ENCODE measurements at places on chromosomes 7 and 10.
A peak's percentile ranks its signal among the peaks of the same experiment; 100 is the strongest.

- DNase-seq = no peak
Observed at GRCh38 chr10:44874166-44874565, 37.0 kb upstream of the TMEM72 start.

GRCh38 chr10:14592026-14592425 is 182.7 kb downstream of the FAM107B start:
- no peak for DNase-seq

DNA sequence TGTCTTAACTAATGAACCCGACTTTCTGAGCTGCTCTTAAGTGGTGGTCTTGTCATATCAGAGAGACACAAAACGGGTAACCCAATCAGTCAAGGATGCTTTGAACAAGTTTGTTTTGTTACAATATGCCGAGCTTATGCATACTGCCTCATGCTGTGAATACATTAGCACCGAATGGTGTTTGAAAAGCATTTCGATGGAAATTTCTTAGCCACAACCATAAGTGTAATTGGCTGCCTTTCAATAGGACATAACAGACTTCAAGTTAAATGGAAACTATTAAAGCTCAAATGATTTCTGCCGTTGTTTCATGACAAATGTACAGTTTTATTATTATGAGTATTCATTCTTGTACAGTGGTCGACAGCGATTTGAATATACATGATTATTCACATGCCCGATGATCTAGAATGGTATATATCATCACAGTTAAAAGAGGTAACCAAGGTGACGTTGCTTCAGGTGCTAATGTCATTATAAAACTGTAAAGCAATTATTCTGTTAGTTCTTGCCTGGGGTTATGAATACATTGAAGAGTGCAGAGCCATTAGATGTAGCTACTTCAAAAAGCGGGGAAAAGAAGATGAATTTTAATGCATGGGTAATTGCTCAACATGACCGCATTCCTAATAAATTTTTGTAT is 118.8 kb downstream of the EBF3 start:
- DNase-seq = no peak

DNA sequence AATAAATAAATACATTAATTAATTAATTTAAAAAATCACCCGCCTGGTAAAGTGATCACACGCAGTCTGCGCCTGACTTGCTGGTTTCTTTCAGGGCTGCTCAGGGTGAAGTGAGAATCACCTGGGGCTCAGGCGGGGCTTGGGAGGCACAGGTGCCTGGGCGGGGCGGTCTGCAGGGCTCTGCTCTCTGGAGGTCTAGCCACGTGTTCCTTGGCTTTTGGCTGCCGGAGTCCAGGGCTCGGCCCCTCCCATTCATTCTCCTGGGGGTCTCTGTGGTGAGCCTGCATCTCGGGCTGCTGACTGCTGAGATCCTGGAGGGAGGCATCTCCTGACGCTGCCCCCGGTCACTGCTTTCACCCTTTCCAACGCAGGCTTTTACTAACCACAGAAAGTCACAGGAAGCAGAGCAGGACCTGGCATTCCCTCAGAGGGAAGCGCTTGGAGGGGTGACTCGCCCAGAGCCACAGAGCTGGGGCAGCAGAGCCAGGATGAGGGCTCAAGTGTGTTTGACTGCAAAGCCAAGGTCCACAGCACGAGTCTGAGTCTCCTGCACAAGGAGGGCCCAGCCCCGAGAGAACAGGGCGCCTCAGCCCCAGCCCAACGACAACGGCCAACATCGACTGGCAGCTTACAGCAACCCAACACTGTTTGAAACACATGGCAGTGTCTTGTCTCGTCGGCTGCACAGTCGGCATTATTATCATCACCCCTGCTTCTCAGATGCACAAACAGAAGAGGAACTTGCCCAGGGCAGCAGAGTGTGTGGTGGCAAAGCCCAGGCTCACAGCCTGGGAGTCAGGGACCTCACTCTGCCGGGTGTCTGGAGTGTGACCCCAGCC is 22.4 kb upstream of the MNX1 start:
- no peak for DNase-seq

- no peak for DNase-seq
Observed at GRCh38 chr7:102132209-102132752, 154.4 kb upstream of the SH2B2 start.

GRCh38 chr7:6530626-6531491 is 20.4 kb downstream of the GRID2IP start:
- DNase-seq = no peak

DNA sequence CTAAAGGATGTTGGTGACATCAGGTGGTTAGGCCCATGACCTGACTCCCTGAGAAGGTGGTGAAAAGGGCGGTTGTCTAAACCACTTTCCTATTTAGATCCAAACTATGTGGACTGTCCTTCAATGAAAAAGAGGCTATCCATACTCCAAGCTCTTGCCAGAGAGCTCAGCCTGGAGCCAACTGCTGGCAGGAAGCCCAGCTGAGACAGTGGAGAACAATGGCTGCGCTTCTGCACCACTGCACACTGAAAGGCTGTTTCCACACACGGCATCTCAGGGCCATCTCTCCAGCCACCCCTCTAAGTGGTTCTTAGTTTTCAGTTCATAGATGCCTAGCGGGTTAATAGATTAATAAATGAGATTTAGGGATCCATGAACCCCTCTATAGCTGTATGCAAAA is 488.8 kb upstream of the ZMIZ1 start:
- DNase-seq = no peak

GRCh38 chr10:96714031-96714590 is 6.2 kb downstream of the PIK3AP1 start:
- DNase-seq = peak; percentile 4

GRCh38 chr10:8049045-8049864 is 5.2 kb upstream of the GATA3 start:
- no peak for DNase-seq

DNA sequence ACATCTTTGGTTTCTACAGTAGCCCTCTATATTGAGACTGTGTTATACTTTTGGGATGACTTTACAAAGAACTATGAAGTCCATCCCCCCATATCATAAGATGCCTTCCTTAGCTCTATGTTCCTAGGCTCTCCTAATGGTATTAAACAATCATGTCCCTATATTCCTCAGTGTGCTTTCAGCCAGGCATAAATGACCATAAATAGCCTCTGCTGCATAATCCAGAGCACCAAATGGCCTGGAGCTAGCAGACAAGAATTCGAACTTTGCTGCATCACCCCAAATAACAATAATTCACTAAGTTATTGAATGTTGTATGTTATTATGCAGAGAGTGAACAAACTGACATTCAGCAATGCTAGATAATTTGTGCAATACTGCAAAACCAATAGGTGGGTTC is 405.2 kb downstream of the DGKB start:
- DNase-seq = no peak

GRCh38 chr7:12747687-12748306 is 60.4 kb downstream of the ARL4A start:
- no peak for DNase-seq

DNA sequence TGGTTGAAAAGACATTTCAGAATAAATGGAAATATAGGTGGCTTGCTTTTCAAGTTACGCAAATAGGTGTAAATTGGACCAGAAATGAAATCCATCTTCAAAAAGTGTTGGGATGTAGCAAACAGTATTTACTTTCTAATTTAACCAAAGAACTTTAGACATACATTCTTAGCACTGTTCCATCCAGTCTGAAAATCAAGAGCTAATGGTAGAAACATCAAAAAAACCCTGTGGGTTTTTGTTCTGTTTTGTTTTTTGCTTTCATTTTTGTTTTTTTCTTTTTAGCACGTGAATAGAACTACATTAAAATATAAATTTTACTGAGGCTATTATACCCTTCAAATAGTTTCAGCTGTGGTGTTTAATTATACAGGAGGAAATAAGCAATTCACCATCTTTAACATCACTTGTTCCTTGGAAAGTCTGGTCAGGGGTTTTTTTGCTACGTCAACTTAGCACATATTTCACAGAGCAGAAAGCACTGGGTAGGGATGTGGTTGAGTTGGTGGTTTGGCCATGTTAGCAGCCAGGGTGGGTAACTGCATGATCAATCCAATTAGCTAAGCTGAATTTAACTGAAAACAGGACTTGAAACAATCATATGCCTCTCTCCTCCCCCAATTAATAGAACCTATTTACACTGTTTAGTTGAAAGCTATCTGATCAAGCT is 275.4 kb upstream of the PFKP start:
- DNase-seq = no peak

DNA sequence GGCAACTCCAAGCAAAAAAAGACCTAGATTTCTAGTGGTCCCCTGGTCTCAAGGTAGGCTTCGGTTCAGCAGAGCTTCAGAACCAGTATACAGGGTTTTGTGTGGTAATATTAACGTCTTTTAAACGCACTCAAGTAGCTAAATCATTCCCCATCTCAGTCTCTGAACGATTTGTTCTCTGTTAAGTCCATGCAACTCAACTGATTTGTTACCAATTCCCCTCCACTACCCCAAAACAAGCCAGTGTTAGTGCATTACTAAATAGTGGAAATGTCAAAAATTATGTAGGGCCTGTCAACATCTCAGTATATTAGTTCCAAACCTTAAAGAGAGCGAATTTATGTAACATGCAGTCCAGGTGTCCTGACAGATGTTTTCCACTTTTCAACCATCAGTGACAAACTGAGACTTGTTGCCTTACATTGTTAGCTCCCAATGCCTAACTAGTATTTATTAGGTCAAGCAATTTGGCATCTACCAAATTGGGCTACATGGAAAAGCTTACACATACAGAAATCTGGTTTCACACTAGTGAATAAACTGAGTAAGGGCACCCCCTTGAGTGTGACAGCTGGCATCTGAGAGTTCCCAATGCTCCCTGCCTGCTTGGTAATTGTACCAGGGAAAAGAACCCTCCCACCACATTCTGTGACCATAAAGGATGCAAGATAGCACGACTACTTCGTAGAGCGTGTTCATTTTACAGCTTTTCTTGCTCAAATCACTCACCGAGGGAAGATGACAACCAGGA is 12.2 kb downstream of the HNRNPA2B1 start:
- DNase-seq = no peak

GRCh38 chr10:60369547-60369930 is 20.1 kb downstream of the ANK3 start:
- DNase-seq = no peak
